Right lobe of liver (tissue), 6 donors: ENCODE measurements at places on chromosomes 13 and 19. TPM values are rescaled to one million over a fixed set of nuclear protein-coding genes. Genes with fewer than 3 reads are reported as not detected.

DNA sequence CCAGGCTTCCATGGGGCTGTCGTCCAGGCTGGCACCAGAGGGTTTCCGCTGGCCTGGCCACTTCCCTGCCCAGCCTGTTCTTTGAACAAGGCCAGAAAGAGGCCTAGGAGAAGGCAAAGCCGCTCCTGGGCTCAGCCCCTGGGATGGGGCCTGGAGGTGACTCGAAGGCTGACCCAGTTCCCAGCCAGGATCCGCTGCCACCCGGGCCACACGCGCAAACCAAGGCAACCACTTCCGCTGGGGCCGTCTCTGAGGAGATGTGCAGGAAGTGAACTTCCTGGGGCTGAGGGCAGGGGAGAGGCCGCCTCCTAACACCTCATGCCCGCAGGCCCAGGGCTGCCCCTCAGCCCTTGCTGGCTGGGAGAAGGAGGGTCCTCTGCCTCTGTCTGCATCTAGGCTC is 15.2 kb downstream of the PLEKHF1 start:
- no peaks in the 10 kb centered on the region for H3K36me3 ChIP-seq
- no peaks in the 10 kb centered on the region for H3K27me3 ChIP-seq
- H3K27ac ChIP-seq = no peak overlapping the region
- DNase-seq = no peak
- H3K4me1 ChIP-seq = peaks cover 11% of the 10 kb centered on the region

DNA sequence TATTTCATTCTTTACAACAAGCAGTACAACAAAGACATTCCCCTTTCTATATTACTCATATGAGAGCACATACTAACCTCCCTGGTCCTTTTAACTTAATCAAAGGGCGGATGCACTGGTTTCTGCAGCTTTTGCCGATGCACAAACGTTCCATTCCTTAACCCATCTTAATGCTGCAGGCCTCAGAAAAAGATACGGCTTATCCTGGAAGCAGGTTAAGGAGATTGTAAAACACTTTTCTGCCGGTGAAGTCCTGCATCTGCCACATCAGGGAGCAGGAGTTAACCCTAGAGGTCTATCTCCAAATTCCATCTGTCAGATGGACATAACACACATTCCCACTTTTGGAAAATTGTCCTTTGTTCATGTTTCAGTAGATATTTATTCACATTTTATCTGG is 11.5 kb upstream of the ZNF814 start:
- no peak overlapping the region for H3K27ac ChIP-seq
- H3K27me3 ChIP-seq = no peaks in the 10 kb centered on the region
- no peaks in the 10 kb centered on the region for H3K4me1 ChIP-seq
- H3K4me3 ChIP-seq = no peak overlapping the region

GRCh38 chr19:18606281-18607225 is at the start of gene CRLF1:
TSS of gene CRLF1 (minus strand) at chr19:18606799. CDS start at chr19:18606656, 143 bp downstream.
- no peak for DNase-seq
- no peak within 1 kb of the TSS for H3K27ac ChIP-seq
- peaks cover 4% of the 10 kb centered on the region for H3K4me1 ChIP-seq

DNA sequence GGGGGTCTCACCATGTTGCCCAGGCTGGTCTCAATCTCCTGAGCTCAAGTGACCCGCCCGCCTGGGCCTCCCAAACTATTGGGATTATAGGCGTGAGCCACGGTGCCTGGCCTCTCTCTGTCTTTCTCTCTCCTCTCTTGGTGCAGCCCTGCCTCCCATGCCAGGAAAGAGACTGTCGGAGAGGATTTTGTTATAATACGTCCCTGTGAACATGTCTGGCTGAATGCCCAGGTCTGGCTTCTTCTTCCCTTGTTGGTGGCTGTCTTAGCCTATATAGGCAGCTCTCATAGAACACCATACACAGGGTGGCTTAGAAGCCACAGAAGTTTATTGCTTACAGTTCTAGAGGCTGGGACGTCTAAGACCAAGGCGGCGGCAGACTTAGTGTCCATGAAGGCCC is 46.4 kb downstream of the PEX11G start:
- DNase-seq = no peak
- H3K4me3 ChIP-seq = no peak overlapping the region
- H3K27me3 ChIP-seq = no peaks in the 10 kb centered on the region
- no peak overlapping the region for H3K27ac ChIP-seq
- no peaks in the 10 kb centered on the region for H3K4me1 ChIP-seq
- H3K36me3 ChIP-seq = no peaks in the 10 kb centered on the region

DNA sequence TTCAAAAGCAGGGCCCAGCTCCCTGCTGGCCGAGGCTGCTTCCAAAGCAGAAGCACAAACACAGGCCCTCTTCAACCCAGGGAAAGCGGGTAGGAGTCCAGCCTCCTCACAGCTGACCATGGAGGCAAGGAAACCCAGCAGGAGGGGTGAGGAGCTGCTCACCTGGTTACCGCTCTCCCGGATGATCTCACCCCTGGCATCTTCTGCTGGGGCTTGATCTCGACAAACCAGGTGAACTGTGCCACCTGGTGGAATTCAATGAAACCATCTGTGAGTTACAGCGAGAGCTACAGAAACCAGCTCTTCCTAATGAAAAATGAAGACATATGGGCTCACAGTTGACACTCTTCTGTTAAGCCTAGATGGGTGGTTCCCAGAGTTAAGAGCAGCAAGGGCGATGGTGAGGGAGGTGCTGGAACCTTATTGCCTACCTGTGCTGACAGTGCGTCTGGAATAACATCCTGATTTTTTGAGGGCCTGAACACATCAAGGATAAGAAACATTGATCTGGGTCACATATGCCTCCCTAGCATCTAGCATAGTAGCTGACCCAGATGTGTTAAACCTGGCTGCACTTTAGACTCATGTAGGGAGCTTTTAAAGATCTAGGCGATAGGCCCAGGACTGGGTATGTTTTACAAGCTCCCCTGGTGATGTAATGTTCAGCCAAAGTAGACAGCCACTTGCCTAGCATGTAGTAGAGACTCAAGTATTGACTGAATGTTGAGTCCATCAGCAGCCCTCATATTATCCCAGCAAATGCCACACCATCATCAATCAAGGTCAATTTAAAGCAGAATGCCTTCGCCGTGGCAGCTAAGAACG is 6.1 kb downstream of the DHRS12 start:
- peak; percentile 60 for DNase-seq
- H3K4me3 ChIP-seq = no peak overlapping the region
- no peaks in the 10 kb centered on the region for H3K27me3 ChIP-seq
- H3K27ac ChIP-seq = no peak overlapping the region
- peaks cover 22% of the 10 kb centered on the region for H3K4me1 ChIP-seq
- H3K36me3 ChIP-seq = no peaks in the 10 kb centered on the region

DNA sequence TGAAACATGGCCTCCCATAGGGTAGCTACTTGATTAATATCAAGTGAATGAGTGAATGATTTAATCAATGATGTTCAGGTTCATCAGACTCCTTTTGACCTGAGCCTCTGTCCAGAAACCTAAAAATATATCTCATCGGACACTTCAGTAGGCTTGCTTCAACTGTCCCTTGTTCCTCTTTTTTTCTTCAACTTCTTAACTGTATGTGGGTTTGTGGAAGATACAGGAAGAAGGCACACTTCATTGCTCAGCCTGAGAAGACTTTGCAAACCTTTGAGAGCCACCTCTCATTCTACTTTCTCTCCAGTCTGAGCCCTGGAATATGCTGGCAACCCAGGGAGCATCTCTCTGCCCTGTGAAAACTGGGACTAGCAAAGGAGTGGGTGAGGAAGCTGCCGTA is 557.0 kb downstream of the FGF9 start:
- no peaks in the 10 kb centered on the region for H3K4me1 ChIP-seq
- H3K27ac ChIP-seq = no peak overlapping the region
- no peak for DNase-seq
- H3K4me3 ChIP-seq = no peak overlapping the region

DNA sequence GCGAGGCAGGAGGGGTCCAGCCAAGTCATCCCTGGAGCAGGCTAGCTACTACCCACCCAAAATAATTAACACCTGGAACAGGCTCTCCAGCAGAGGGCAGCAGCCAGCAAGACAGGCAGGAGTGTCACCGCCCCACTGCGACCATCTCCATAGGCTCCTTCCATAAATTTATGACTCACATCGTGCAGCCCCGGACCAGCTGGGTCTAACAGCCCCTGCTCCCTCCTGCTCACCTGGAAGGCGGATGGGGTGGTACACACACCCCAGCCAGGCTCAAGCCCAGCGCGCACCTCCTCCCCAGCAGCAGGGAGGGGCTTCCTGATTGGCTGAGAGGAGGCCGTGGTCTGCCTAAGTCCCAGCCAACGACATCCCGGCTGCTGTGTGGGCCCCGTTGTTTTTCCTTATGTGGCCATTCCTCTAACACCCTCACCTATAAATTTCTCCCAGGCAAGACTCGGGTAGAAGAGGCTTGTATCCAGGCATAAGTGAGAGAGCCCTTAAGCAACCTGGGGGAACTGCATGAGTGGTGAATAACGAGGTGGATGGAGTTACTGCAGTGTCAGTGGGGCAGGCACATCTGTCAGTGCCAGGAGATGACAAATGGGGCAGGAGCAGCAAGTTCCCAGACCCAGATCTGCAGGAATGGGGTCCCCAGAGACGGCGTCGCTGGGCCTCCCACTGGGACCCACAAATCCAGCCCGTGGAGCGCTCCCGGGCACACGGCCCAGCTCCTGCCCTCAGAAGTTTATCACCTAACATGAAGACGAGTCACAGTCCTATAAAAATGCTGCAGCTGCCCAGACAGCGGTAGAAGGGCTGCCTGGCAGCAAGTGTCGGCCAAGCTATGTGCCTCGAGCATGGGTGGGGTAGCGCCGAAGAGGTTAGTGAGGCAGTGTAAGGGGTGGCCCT is 43.1 kb downstream of the CEBPG start:
- peak; percentile 62 for DNase-seq
- H3K36me3 ChIP-seq = no peaks in the 10 kb centered on the region
- no peak overlapping the region for H3K4me3 ChIP-seq
- H3K27me3 ChIP-seq = no peaks in the 10 kb centered on the region

DNA sequence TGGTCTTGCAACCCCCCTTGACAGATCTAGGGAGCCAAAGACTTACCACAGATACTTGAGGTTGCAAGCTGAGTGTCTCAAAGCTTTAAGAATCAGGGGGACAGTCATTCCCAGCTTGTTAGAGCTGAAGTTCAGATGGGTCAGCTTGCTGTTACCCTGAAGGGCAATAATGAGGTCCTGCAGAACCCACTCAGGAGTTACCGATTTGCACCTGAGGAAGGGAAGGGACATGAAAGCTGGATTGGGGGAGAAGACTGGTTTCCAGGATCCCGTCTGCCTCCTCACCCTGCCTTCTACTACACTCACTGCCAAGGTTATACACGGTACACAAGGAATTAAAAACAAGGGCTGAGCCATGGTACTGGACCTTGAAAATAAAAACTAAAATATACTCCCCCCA is 24.4 kb downstream of the NLRP13 start:
- H3K27me3 ChIP-seq = no peaks in the 10 kb centered on the region
- no peak overlapping the region for H3K27ac ChIP-seq
- H3K4me3 ChIP-seq = no peak overlapping the region
- DNase-seq = no peak
- H3K4me1 ChIP-seq = no peaks in the 10 kb centered on the region

DNA sequence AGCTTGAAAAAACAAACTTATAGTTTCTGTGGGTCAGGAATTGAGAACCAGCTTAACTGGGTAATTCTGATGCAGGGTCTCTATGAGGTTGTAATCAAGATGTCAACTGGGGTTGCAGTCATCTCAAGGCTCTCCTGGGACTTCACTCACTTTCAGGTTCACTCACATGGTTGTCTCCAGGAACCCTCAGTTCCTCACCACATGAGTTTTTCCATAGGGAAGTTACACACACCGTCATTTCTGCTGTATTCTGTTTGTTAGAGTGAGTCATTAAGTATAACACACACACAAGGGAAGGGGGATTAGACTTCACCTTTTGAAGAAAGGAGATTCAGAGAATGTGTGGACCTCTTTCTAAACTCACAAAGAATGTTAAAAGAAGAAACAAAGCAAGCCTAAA is 34.9 kb upstream of the MLNR start:
- H3K27me3 ChIP-seq = no peaks in the 10 kb centered on the region
- H3K4me1 ChIP-seq = no peaks in the 10 kb centered on the region
- peaks cover 54% of the 10 kb centered on the region for H3K36me3 ChIP-seq

DNA sequence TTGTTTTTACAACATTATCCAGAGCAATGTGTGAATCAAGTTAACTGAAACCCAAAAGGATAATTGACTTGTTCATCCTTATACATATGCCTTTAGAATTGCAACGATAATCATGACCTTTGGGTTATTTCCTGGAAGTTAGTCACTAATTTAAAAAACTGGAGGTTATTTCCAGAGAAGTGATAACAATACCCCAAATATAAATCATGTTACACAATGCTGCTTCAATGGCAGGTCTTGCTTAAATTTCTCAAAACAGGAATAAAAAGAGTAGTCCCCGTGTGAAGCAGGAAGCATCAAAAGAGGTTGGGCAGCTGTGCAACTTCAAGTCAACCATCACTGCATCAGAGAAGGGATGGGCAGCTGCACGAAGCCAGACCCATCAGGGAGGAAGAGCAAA is 134.4 kb downstream of the EFNB2 start:
- no peak overlapping the region for H3K4me3 ChIP-seq
- H3K36me3 ChIP-seq = no peaks in the 10 kb centered on the region
- no peak overlapping the region for H3K27ac ChIP-seq

GRCh38 chr13:29496241-29496712 is 99.2 kb downstream of the SLC7A1 start:
- no peak for DNase-seq
- no peak overlapping the region for H3K4me3 ChIP-seq
- no peaks in the 10 kb centered on the region for H3K36me3 ChIP-seq
- no peaks in the 10 kb centered on the region for H3K4me1 ChIP-seq
- H3K27me3 ChIP-seq = no peaks in the 10 kb centered on the region

DNA sequence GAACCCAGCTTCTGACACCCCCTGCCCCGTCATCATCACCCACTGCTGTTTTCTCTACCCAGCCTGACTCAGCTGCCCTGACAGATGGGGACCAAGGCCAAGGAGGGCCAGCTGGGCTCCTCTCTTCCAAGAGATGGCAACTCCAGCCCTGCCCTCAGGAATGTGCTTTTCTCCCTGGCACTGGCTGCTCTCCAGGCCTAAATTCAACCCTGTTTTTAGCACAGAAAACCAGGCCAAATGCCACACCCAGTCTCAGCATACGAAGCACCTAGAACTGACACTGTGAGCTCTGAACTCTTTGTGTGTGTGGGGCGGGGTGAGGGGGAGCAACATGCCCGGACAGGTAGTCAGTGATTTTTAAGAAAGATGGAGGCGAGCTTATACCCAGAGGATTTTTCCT is 23.4 kb upstream of the IGFL1 start:
- DNase-seq = no peak
- no peak overlapping the region for H3K27ac ChIP-seq
- H3K27me3 ChIP-seq = no peaks in the 10 kb centered on the region
- no peak overlapping the region for H3K4me3 ChIP-seq
- H3K4me1 ChIP-seq = no peaks in the 10 kb centered on the region

DNA sequence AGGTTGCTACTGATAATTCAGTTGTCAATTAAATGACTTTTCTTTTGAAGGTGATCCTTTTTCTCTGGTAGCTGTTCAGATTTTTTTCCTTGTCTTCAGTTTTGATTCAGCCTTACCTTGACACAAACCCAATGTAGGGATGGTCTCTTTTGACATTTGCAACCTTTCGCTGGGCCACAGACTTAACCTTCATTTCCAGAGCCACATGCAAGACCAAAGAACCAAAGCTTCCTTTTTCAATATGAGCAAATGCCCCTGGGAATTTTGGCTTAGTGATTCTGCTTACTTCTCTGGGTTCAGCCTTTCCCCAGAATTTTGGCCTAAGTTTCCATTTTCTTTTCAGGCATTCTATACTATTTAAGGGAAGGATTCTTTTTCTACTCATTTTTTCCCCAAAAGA is 19.6 kb downstream of the SIGLEC5 start:
- no peaks in the 10 kb centered on the region for H3K27me3 ChIP-seq
- H3K27ac ChIP-seq = no peak overlapping the region
- no peak overlapping the region for H3K4me3 ChIP-seq
- H3K36me3 ChIP-seq = no peaks in the 10 kb centered on the region
- no peaks in the 10 kb centered on the region for H3K4me1 ChIP-seq
- DNase-seq = no peak

ZNF382 gene
- total RNA-seq = 1.6 TPM

ZNF845 gene
- 1.3 TPM for total RNA-seq

SHD gene
- total RNA-seq = 9.7 TPM

SLC10A2 gene
- total RNA-seq = not detected

CLEC4M gene
- 64.8 TPM for total RNA-seq
